IMR-90 (cell line): ENCODE measurements at places on chromosomes 2 and 18. TPM values are rescaled to one million over a fixed set of nuclear protein-coding genes. Genes with fewer than 3 reads are reported as not detected.

TMEM247 gene
- not detected in 2 replicates for polyA plus RNA-seq

RUFY4 gene
- polyA plus RNA-seq = not detected in 2 replicates

SLC9A4 gene
- polyA plus RNA-seq = not detected in 2 replicates

MALL gene
- polyA plus RNA-seq = 1.2 and 1.6 TPM in 2 replicates

CCDC121 gene
- 0.65 and 0.67 TPM in 2 replicates for polyA plus RNA-seq

PLEKHA3 gene
- polyA plus RNA-seq = 5.5 and 9.6 TPM in 2 replicates

ELOA2 gene
- polyA plus RNA-seq = not detected in 2 replicates

ANKRD30B gene
- not detected in 2 replicates for polyA plus RNA-seq

DSG1 gene
- polyA plus RNA-seq = not detected in 2 replicates

ALPI gene
- polyA plus RNA-seq = not detected in 2 replicates

PDCL3 gene
- 23.3 and 26.4 TPM in 2 replicates for polyA plus RNA-seq

ABCB11 gene
- not detected in 2 replicates for polyA plus RNA-seq

COLEC11 gene
- 0.24 and 0.55 TPM in 2 replicates for polyA plus RNA-seq

GRB14 gene
- polyA plus RNA-seq = not detected in 2 replicates

SP140 gene
- polyA plus RNA-seq = 1.1 and 1.4 TPM in 2 replicates

TFPI gene
- 25.6 and 33.9 TPM in 2 replicates for polyA plus RNA-seq

SYT4 gene
- polyA plus RNA-seq = not detected in 2 replicates

DSG3 gene
- polyA plus RNA-seq = not detected in 2 replicates

FAM237A gene
- not detected in 2 replicates for polyA plus RNA-seq

ZC3H6 gene
- polyA plus RNA-seq = 0.55 and 0.60 TPM in 2 replicates

RAX gene
- not detected in 2 replicates for polyA plus RNA-seq

HOXD12 gene
- not detected in 2 replicates for polyA plus RNA-seq

TMEM200C gene
- 2.5 and 3.5 TPM in 2 replicates for polyA plus RNA-seq

STPG4 gene
- 0.06 and 0.12 TPM in 2 replicates for polyA plus RNA-seq

SERPINB10 gene
- polyA plus RNA-seq = not detected in 2 replicates

FBLN7 gene
- polyA plus RNA-seq = 1.0 and 1.2 TPM in 2 replicates

TMEM17 gene
- polyA plus RNA-seq = 1.2 and 1.8 TPM in 2 replicates

FKBP1B gene
- 15.1 and 16.9 TPM in 2 replicates for polyA plus RNA-seq

PSMA8 gene
- not detected in 2 replicates for polyA plus RNA-seq

HSPE1 gene
- 93.6 and 106 TPM in 2 replicates for polyA plus RNA-seq

NCKAP5 gene
- 2.3 and 2.7 TPM in 2 replicates for polyA plus RNA-seq

KCNK3 gene
- polyA plus RNA-seq = 0.03 and 0.17 TPM in 2 replicates

MDH1B gene
- 0.38 and 0.53 TPM in 2 replicates for polyA plus RNA-seq

GKN2 gene
- polyA plus RNA-seq = not detected in 2 replicates

SERPINB2 gene
- polyA plus RNA-seq = 32.1 and 46.4 TPM in 2 replicates

MDH1 gene
- 191 and 195 TPM in 2 replicates for polyA plus RNA-seq

RHBDD1 gene
- polyA plus RNA-seq = 9.3 and 9.7 TPM in 2 replicates
